T1000 (cell line): ENCODE measurements at places on chromosomes 2 and 18.

- no peak for DNase-seq
Measured at GRCh38 chr2:41924024-41924423, 123.8 kb upstream of the PKDCC start.

GRCh38 chr18:48840491-48840877 is 110.3 kb downstream of the SMAD7 start:
- no peak for DNase-seq

DNA sequence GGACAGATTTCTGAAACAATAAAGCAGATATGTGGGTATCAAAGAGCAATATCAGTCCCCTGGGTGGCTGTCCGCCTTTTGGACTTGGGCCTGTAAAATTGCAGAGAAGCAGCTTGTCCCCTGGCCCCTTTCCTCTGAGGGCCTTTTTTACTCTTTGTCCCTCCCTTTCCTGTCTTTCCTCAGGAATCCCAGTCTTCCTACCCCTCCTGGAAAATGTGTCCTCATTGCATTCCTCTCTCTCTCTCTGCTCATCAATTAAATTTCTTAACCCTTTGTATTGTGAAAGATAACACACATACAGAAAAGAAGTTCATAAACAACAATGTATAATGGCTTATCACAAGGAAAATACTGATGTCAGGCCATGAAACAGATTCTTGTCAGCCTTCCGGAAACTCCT is 3.0 kb upstream of the GRB14 start:
- DNase-seq, result no peak

- no peak for DNase-seq
Measured at GRCh38 chr2:240162939-240163714, 22.7 kb upstream of the OTOS start.

GRCh38 chr2:101330253-101330933 is 21.9 kb upstream of the RNF149 start:
- DNase-seq, result no peak

GRCh38 chr2:9150568-9150900 is 56.1 kb upstream of the ASAP2 start:
- DNase-seq, result no peak

DNA sequence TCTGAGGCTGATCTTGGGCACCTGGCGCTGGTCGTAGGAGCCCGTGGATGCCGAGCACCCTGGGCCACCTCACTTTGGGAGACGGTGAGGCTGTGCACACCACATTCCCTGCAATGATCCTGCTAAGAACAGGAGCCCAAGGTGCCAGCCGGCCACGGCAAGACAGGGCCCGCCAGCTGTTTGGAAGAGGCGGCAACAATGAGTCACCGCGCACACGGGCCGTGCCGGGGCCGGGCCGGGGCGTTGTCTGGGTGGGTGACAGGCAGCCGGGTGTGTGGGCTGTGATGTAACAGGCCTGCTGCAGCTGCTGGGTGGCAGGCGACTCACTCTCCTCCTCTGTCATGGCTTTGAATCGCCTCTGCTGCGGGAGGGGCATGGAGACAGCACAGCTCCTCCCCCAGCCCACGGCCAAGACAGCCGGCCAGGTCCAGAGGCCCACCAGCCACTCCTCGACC is 49.7 kb upstream of the ODC1 start:
- DNase-seq, result peak; percentile 80

DNA sequence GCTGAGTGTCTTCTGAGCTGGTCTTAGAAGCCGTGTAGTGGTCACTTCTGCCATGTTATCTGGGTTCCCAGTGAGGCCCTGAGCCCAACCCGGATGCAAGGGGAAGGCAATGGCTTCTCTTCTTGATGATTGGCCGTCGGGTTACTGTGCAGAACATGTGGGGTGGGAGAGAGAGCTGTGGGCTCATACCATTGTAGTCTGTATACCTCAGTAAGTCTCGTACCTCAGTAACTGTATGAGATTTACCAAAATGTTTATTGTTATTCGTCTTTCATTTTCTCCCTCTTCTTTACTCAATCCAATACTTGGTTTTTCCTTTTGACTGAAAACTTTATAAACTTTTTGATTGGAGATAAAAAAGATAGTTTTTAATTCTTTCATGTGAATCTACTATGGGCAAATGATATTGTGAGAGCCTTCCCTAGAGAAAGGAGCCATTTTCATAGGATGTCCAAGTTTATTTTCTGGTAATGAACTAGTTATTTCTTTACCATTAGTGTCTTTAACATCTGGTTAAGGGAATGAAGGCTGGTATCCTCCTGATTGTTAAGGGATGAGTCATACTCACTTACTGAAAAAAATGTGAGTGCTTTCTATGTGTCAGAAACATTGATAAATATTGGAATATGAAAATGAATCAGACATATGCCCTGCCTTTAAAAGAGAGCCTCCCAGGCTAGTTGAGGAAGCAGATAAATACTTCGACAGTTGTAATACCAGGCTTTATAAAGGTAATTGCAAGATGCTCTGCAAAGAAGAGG is 129.9 kb downstream of the PRPF40A start:
- no peak for DNase-seq

DNA sequence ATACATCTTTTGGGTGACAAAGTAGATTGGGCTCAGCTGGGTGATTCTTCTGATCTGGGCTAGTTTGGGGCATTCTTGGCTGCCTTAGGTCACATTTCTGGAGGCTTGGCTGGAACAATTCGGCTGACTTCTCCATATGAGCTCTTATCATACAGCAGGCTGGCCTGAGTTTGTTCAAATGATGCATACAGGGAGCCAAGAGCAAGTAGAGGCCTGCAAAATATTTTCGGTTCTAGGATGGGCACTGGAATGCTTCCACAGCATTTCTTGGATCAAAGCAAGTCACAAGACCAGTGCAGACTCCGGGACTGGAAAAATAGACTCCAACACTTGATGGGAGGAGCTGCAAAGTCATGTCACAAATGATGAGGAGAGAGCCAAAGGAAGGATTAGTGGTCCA is 98.4 kb downstream of the SCG2 start:
- no peak for DNase-seq

DNA sequence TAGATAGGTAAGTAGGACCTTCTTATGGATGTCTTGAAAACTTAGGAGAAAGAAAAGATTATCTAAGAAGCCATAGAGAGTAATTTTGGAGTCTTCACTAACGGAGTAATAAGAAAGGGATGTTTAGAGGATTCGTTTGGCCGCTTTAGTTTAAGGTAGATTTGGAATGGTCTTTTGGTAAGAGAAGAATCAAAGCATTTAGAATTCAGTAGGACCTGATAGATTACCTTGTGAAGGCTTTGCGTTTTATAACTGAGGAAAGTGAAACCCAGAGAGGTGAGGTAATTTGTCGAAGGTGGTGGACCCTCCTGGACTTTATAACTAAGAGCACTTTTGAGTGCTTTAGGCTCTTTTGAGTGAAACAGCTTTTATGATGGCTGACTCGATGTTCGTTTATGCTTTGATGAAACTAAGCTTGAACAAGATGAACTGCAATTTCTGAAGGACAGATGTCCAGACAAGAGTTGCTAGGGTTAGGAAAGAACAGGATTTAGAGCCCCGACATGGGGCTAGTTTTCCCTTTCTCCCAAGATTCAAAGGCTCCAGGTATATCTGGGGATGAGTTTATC is 1.3 kb downstream of the MYL12B start:
- no peak for DNase-seq
